ENCODE measurements at places on chromosomes 4 and X.

- DNase-seq: no peak
Observed at GRCh38 chrX:63657821-63658220, 127.2 kb downstream of the ARHGEF9 start.

DNA sequence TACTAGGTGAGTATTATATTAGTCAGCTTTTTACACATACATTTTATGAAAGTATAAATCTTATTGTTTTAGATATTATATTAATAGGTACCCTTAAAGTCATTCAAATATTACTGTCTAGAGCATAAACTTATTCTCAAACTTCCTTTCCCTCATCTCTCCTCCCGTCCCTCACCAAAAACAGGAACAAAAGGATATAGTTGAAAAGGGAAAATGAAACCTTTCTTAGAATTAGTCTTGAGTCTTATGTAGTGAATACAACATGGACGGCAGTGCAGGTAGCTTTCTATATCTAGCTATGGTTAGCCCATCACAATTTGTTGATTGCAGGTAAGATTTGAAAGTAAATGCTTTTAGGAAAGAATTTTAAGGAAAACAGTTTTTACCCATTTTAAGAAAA lies 65.6 kb downstream of the RBPJ start:
- no peak for DNase-seq

GRCh38 chr4:7660176-7661039 lies 225.7 kb upstream of the PSAPL1 start:
- DNase-seq: no peak

- no peak for DNase-seq
Observed at GRCh38 chr4:21544415-21544814, 404.2 kb downstream of the KCNIP4 start.

GRCh38 chrX:142733327-142733726 lies 292.4 kb upstream of the SPANXN4 start:
- DNase-seq: no peak

DNA sequence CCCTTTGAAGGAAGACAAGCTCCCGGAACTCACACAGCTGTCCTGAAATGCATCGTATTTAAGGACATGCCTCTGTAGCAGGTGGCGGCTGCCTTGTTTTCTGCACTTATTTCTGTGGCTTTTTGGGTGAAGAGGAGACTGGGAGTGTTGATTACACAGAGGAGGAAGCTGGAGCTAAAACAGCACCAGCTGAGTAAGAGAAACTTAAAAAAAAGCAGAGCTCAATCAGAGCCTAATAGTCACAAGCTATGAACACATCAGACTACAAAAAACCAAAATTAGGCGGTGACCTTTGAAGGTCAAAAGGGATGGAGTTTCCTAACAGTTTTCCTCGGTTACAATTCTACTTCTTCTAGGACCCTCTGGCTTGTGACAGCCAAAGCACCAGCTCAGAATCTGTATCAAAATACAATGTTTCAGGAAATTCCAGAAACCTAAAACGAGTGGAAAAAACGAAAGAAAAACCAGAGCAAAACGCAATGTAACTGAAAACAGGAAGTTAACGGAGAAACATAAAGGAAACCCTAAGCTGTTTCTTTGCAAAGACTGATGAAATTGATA lies 13.5 kb downstream of the PRKX start:
- DNase-seq: no peak

- no peak for DNase-seq
Observed at GRCh38 chr4:152023674-152024073, 262.9 kb upstream of the GATB start.

DNA sequence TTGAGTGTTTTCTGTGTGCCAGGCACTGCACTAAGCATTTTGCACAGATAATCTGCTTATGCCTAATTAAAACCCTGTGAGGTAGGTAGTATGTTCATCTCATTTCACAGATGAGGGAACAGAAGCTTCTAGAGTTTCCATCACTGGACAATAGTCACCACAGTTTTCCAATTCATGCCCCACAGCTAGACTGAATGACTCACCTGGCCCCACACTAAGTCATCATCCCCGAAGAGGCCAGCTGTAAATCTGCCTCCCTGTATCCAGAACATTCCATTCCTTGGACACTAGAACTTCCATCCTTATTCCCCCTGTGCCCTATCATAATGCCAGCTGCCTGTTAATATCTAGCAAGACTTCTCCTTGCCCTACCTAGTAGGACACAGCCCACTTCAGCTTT lies 40.9 kb upstream of the NYX start:
- DNase-seq: no peak

DNA sequence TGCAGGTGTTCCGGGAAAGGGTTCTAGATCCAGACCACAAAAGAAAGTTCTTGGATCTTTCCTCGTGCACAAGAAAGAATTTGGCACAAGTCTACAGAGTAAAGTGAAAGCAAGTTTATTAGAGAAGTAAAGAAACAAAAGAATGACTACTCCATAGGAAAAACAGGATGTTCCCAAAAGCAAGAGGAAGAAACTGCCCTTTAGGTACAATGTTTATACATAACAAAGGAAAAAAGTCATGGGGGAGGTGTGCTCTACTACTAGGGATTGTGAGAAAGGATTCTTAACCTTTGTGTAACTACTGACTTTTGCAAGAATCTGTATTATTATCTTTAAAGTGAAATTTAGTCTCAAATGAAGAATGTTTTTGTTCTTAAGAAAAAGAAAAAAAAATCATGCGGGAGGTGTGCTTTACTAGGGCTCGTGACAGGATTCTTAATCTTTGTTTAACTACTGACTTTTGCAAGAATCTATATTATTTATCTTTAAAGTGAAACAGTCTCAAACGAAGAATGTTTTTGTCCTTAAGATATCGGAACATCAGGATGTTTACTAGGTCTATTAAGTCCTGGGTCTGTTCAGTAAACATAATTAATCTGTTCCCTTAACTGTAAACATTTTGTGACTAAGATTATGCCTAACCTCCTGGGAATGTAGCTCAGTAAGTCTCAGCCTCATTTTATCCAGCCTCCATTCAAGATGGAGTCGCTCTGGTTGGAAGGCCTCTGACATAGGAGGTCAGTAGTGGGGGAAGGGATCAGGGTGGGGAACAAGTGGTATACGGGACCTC lies 110.4 kb upstream of the BEND4 start:
- DNase-seq: no peak

DNA sequence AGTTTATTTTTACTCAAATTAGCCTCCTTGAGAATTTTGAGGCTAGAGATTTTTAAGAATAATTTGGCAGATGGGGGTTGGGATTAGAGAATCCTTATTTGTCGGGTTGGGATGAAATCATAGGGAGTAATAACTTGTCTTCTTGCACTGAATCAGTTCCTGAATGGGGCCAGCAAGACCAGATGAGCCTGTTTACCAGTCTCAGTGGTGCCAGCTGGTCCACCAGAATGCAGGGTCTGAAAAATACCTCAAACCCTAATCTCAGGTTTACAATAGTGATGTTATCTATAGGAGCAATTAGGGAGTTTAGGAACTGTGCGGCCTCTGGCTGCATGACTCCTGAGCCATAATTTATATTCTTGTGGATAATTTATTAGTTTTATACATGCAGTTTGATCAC lies 705.9 kb upstream of the AGA start:
- no peak for DNase-seq

- no peak for DNase-seq
Observed at GRCh38 chrX:41384051-41384705, 50.2 kb downstream of the DDX3X start.

DNA sequence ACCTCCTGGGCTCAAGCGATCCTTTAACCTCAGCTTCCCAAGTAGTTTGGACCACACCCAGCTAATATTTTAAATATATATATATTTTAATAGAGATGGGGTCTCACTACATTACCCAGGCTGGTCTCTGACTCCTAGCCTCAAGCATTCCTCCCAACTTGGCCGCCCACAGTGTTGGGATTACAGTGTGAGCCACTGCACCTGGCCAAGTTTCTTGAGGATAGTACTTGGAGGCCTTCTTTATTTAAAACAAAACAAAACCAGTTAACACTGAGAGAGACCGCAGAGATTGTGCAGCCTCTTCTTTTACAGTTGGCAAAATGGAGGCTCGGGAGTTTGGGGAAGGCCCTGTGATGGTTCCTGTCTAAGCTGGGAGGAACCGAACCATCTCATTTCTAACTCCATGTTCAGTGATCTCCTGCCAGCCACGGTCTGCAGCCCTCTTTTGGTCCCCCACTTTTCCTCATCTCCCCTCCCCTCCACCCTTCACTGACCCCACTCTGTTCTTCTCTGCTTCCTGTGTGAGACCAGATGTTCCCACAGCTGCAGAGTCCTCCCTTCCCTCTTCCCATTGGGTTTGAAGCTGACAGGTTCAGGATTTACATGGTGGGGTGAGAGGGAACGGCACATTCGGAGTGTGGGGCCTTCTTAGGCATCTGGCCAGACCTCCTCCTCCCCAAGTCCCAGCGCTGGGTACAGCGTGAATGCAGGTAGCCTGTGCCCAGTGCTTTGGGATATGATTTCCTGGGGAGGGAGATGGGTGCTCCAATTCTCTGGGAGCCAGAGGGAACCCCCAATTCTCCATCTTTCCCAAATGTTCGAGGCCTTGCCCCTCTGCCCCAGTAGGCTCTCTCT lies 1.4 kb upstream of the SORCS2 start:
- no peak for DNase-seq

- DNase-seq: no peak
Observed at GRCh38 chr4:82613121-82613520, 51.3 kb upstream of the TMEM150C start.

- DNase-seq: no peak
Observed at GRCh38 chr4:113173793-113174264, 124.4 kb downstream of the ANK2 start.

DNA sequence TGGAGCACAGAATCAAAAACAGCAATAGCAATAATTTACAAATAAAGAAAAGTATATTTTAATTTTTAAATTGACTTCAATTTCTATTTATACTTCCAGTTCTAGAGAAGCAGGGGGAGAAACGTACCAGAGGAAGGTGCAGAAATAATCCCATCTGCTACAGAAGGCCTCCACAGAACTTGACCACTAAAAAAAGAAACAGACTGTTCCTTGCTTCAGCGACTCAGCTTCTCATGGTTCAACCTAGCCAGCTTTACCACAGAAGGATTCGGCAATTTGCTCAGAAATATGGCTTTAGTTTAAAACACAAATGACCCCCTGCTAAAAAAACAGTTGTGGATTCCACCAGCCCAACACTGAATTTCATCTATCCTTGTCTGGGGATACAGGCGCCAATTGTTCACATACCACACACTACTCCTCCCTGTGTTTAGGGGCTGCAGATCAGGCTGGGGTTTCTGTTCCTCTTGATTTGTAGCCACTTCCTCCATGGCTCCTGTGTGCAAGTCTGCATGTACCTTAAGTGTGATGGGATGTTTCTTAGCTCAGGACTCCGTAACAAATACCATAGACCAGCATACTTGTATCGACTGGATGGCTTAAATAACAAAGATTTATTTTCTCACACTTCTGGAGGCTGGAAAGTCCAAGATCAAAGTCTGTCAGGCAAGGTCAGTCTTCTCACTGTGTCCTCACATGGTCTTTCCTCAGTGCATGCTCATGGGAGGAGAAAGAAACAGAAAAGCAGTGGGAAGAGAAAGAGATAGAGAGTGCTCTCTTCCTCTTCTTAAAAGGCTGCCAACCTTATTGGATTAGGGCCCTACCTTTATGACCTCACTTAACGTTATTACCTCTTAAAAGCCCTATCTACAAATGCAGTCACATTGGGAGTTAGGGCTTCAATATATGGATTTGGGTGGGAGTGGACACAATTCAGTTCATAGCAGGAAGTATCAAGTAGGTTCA lies 79.1 kb downstream of the AMOT start:
- DNase-seq: no peak

DNA sequence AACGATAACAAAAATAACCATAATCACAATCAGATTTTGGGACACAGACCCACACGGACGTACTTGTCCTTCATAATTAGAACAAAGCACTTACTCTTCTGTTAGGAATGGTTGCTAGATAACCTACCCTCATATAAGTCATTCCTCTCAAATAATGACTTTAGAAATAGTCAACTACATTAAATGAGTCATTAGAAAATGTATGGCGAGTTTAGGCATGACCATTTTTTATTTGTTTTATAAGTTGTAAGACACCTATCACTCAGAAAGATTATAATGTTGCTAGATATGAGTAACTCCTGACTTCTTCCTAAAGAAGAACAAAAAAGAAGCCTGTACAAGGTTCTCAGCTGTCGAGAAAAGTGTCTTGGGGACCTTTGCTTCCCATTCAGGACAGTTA lies 1637.5 kb upstream of the PCDH7 start:
- no peak for DNase-seq

- DNase-seq: no peak
Observed at GRCh38 chr4:85512446-85513205, 37.7 kb downstream of the ARHGAP24 start.

Measured in stimulated activated CD8-positive, alpha-beta memory T cell treated with anti-CD3 and anti-CD28 coated beads, Interleukin-4, amount 100 ng/mL, for 1 hour (primary cell).